ENCODE measurements at places on chromosomes 4 and X.

DNA sequence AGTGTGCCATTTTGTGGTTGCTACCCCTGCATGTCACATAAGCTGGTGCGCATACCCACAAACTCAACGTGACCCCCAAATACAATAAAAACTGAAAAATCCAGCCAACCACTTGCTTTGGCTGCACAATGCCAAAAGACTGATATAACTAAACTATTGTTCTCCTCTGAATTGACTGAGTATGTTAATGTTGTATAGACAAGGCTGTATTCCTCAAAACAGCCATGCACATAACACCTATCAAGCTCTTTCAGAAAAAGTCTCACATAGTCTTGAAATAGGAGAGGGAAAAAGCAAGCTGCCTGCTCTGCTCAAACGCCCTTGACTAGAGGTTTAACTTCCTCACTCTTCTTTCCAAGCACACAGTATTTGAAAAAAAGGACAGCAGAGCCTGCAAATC is 126.4 kb upstream of the NOCT start:
- DNase-seq, result no peak

- no peak for DNase-seq
These were observed 19.5 kb downstream of the SMPX start for GRCh38 chrX:21738210-21738949.

DNA sequence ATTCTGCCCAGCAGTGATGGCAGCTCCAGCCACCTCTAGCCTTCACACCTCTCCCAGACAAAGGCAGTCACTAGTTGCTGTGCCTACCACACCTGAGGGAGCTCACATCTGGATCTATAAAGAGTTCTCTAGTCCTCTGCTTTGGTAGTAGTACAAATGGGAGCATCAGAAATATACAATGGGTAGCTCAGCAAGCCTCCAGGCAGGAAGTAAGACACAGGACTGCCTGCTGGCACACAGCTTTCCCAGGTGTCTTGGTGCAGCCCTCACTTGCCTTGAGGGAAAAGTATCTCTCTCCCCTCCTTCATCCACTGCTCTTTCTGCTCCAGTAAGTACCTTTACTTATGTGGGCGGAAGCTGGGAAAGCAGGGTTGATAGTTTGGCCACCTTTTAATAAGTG is 212.9 kb upstream of the SLC7A11 start:
- DNase-seq, result no peak

DNA sequence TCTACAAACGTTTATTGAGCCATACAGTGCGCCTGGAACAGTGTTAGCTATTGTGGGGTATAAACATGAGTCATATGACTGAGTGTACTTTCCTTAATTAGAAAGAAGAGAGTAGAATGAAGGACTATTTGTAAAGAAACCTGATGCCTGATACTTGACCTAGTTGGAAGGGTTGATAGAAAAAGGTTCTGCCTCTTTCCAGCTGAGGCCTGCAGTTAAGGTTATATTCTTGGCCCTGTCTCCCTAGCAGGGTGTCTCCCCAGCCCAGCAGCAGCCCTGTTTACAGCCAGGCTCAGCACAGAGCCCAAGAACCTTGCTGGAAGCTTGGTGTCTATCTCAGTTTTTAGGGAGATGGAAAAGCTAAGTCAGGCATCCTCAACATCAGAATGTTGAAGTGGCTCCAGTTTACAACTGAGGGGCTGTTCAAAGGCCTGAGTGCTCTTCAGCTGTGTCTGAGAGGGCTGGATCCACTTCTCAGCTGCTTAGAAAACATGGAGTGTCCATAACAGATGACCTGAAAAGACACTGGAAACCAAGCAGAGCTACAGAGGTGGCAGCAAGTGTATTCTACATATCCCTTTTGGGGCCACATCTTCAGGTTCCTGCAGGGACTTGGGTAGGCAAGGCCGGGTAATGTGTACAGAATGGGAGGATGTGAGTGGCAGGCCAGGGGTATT is 21.6 kb downstream of the NYX start:
- DNase-seq, result no peak

- no peak for DNase-seq
These were observed 118.5 kb downstream of the CFAP299 start for GRCh38 chr4:80454040-80454439.

- no peak for DNase-seq
These were observed 21.0 kb downstream of the LRPAP1 start for GRCh38 chr4:3511187-3511586.
